ENCODE measurements at places on chromosomes 7 and 10. TPM values are rescaled to one million over a fixed set of nuclear protein-coding genes. Genes with fewer than 3 reads are reported as not detected.
A peak's percentile ranks its signal among the peaks of the same experiment; 100 is the strongest.

GHRHR gene
- not detected for total RNA-seq

NEURL1 gene
- not detected for total RNA-seq

CCDC172 gene
- total RNA-seq: not detected

CALHM1 gene
- total RNA-seq: not detected

CAV1 gene
- total RNA-seq: 156 TPM

GSTO2 gene
- not detected for total RNA-seq

DNA sequence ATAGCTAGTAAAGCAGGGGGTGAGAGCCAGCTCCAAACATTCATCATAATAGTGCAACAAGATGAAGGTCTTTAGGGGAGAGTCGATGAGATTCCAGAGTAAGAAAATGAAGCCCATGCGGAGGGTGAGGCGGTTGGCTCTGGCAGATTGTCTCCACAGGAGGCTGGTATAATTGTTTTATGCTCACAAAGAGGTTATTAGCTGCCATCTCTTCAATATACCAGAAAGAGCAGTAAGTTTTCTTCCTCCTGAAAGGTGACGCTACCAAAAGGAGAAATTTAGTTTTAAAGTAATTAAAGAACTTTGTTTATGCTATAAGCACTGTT lies 59.2 kb upstream of the KCNIP2 start:
- no peak for DNase-seq
- no peak overlapping the region for H3K4me3 ChIP-seq
- H3K27ac ChIP-seq: no peak overlapping the region
- no peaks in the 10 kb centered on the region for H3K36me3 ChIP-seq
- no peaks in the 10 kb centered on the region for H3K27me3 ChIP-seq
- no peaks in the 10 kb centered on the region for H3K4me1 ChIP-seq

- H3K36me3 ChIP-seq: no peaks in the 10 kb centered on the region
- no peaks in the 10 kb centered on the region for H3K4me1 ChIP-seq
Measured at GRCh38 chr10:71010730-71011129, 122.4 kb upstream of the PCBD1 start.

DNA sequence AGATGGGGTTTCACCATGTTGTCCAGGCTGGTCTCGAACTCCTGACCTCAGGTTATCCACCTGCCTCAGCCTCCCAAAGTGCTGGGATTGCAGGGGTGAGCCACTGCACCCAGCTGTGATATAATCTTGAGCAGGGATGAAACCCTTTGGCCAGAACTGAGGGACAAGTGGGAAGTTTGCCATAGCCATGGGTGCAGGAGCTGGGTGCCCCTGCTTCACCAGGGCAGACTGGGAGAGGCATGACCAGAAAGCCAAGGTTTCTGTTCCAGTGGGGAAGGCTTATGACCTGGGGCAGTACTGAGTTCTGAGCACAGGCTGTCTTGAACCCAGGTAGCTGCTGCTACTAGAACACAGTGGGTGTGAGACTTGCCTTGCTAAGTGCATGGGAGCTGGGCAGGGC lies 40.5 kb upstream of the CDK13 start:
- H3K36me3 ChIP-seq: no peaks in the 10 kb centered on the region
- H3K4me3 ChIP-seq: no peak overlapping the region

GRCh38 chr7:137335814-137336213 lies 7.7 kb downstream of the PTN start:
- no peak for DNase-seq
- H3K27ac ChIP-seq: no peak overlapping the region
- no peaks in the 10 kb centered on the region for H3K36me3 ChIP-seq
- no peaks in the 10 kb centered on the region for H3K4me1 ChIP-seq

GRCh38 chr7:7416031-7416858 lies 119.4 kb downstream of the COL28A1 start:
- no peaks in the 10 kb centered on the region for H3K4me1 ChIP-seq
- H3K4me3 ChIP-seq: no peak overlapping the region
- H3K27me3 ChIP-seq: no peaks in the 10 kb centered on the region
- no peak overlapping the region for H3K27ac ChIP-seq

DNA sequence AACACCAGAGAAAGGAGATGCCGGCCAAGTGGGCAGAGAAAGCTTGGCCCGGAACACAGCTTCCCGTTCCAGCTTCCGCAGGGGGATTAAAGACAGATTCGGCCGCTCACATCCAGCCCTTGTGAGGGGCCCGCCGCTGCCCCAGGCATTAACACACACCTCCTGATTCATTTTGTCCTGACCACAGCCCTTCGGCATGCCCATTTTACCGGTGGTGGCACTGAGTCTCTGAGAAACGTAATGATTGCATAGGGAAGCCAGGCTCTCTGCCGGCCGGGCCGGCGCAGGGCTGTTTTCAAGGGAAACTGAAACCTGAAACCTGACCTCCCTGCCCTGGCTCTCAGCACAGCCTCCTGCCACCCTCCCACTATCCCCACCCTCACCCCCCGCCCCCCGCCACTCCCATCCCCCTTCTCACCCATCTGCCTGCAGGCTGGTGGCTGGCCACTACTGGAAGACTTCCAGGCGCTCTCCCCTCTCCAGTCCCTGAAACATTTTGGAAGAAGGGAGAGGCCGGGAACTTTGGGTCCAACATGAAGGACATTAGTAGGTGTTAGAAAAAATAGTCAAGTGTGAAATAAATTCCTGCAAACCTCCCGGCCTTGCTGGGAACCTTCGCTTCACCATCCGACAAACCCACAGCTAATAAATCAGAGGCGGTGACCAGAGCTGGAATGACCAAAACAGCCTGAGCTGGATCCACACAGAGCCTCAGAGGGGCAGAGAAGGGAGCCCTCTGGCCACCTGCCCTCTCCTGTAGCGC lies 83.5 kb upstream of the CUX1 start:
- H3K4me1 ChIP-seq: peaks cover 6% of the 10 kb centered on the region
- H3K27ac ChIP-seq: peak overlapping the region; percentile 32
- peak overlapping the region; percentile 52 for H3K4me3 ChIP-seq
- no peaks in the 10 kb centered on the region for H3K36me3 ChIP-seq
- no peak for DNase-seq

DNA sequence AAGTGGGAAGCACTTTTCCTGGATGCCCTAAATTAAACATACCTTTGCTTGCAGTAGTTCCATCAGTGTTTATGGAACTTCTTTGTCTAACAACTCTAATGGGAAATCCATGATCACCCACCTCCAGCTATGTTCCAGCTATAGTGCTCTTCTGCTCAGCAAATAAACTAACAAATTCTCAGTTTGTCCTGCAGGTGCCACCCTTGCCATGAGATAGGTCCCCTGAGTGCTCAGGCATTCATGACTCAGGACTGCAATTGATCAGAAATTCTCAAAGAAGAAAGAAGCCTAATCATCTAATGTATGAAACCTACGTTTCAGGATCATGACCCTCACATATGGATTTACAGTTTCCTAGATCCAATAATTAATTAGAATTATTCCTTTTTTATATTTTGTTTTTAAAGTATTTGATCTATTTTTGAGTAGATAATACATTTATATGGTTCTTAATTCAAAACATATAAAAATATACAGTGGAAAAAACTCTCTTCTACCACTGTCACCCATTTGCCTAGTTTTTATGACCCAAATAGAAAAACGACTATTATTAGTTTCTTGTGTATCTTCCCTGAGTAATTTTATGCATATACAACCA lies 48.7 kb upstream of the DYNC1I1 start:
- H3K4me3 ChIP-seq: no peak overlapping the region
- no peak for DNase-seq
- H3K4me1 ChIP-seq: no peaks in the 10 kb centered on the region
- H3K36me3 ChIP-seq: no peaks in the 10 kb centered on the region

DNA sequence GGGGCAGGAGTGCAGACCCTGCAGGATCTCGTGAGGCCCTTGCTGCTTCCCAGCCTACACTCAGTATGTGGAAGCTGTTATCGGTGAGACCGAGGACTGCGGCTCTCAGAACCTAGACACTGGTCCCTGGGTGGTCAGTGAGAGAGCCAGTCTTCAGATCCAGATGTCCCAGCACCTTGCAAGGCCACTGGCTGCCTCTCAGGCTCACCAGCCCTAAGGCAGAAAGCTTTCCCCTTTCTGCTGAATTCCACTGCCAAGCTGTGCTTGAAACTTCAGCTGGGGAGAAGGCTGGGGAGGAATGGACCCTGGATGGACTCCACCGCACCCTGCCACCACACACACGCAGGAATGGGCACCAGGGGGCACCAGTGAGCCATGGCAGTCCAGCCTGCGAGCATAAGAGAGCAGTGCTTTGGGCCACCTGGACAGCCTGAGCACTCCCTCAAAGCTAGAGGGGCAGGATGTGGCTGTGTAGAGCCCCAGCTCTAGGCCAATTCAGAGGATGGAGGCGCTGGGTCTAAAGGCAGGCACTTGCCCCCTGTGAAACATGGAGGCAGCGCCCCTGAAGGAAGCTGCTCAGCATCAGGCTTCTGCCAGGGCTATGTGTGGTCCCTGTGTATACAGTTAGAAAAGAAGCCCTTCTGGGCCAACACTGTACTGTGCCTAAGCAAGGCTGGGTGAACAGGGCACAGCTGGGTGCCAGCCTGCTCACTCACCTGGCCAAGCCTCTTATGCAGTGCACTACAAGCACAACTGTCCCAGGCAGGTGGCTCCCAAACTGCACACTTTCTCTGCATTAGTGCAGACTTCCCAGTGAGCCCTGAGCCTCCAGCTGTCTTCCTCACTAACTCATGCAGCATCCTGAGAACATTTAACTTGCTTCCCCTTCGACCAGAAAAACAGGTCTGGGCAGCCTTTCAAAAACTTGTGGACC lies 21.6 kb downstream of the TMEM72 start:
- DNase-seq: peak; percentile 56
- no peaks in the 10 kb centered on the region for H3K36me3 ChIP-seq
- H3K4me3 ChIP-seq: no peak overlapping the region
- peaks cover 4% of the 10 kb centered on the region for H3K4me1 ChIP-seq
- peak overlapping the region; percentile 7 for H3K27ac ChIP-seq
- no peaks in the 10 kb centered on the region for H3K27me3 ChIP-seq

GRCh38 chr7:116512520-116513188 lies 12.2 kb upstream of the CAV1 start:
- H3K27me3 ChIP-seq: no peaks in the 10 kb centered on the region
- peaks cover 8% of the 10 kb centered on the region for H3K36me3 ChIP-seq
- H3K27ac ChIP-seq: peak overlapping the region; percentile 78
- DNase-seq: no peak
- H3K4me1 ChIP-seq: peaks cover 9% of the 10 kb centered on the region
- H3K4me3 ChIP-seq: peak overlapping the region; percentile 49

DNA sequence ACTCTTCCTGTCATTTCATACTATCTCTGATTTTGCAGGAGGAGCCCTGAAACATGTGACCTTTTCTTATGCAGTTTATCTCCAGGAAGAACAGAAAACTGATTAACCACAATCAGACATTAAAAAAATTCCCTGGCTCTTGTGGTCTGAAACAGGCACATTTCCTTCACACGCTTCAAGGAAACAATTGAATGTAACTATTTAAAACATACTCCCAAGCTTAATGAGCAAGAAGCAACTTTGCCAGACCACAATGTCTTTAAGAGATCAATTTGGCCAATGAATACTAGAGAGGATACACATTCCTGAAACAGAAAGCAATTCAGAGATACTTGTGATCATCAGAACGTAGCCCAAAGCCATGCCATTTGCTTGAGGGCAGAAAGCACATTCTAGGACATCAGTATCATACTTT lies 65.8 kb downstream of the PIP4K2A start:
- no peaks in the 10 kb centered on the region for H3K27me3 ChIP-seq
- H3K27ac ChIP-seq: peak overlapping the region; percentile 45
- no peak overlapping the region for H3K4me3 ChIP-seq

DNA sequence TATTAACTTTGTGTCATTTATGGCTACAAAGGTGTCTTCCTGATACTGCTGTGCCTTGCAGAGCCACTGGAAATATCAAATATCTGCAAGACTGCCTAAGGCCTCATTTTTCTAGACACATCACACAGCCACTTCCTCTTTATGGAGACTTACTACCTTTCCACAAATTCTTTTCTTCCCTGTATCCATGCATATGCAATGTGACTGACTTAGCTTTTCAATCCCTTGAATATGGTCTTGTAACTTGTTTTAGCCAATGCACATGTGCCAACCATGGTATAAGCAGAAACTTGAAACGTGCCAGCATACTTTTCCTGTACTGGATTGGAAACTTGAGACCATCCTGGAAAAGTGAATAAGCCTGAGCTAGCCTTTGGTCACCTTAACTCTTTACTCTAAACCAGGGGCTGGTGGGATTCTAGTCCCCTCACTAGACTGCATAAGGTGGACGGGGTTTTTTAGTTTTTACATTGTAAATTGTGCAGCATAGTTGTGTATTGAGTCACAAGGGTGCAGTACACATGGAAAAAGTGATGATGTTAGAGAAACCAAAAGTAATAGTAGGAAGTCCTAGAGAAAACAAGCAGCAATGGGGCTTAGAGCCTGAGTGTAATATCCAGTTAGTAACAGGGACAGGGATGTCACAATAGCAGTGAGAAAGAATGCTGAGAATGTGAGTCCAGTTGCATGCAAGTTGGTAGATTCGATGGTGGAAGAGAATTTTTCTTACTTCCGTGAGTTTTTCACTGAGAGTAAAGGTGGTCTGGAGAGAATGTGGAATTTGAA lies 879.5 kb downstream of the SORCS1 start:
- H3K36me3 ChIP-seq: no peaks in the 10 kb centered on the region
- H3K27ac ChIP-seq: no peak overlapping the region
- H3K27me3 ChIP-seq: no peaks in the 10 kb centered on the region
- H3K4me3 ChIP-seq: no peak overlapping the region
- H3K4me1 ChIP-seq: no peaks in the 10 kb centered on the region

- peaks cover 24% of the 10 kb centered on the region for H3K4me1 ChIP-seq
- peak overlapping the region; percentile 86 for H3K27ac ChIP-seq
- DNase-seq: no peak
Measured at GRCh38 chr10:10829576-10829975, 188.1 kb upstream of the CELF2 start.

DNA sequence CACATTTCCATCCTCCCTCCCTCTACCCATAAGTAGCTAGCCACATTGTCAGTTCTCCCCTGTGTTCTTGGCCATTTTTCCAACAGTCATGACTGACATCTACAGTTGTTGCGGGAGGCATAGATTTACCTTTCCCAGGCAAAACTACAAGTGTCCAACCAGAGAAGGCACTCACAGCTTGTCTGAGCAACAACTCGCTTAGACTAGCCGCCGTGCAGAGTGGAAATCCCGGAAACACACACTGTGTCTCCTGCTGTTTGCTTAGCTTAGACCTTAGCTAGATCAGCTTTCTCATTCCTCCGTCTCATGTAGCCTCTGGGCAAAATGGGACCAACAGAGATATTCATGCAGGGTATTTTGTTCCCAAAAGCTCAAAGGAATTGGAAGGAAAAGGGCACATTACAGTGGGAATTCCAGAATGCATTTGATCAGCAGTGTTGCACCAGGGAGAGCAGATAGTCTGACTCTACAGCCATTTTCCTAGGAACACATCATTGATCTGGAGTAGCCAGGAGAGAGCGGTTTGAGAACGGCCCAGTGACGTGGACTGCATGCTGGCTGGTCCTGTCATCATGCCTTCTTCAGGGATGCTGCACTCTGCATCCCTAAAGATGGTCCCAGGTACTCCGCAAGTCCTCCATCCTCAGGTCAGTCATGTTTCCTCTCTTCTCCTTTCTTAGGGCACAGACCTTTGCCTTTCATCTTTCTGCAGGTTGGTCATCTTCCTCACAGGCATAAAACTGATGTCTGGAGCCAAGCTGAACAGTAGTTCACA lies 89.4 kb downstream of the C10orf90 start:
- no peak overlapping the region for H3K4me3 ChIP-seq
- no peak for DNase-seq
- no peaks in the 10 kb centered on the region for H3K27me3 ChIP-seq
- H3K36me3 ChIP-seq: no peaks in the 10 kb centered on the region
- H3K27ac ChIP-seq: no peak overlapping the region
- H3K4me1 ChIP-seq: no peaks in the 10 kb centered on the region

- H3K36me3 ChIP-seq: no peaks in the 10 kb centered on the region
- no peak for DNase-seq
- no peak overlapping the region for H3K27ac ChIP-seq
- no peaks in the 10 kb centered on the region for H3K27me3 ChIP-seq
- no peak overlapping the region for H3K4me3 ChIP-seq
Measured at GRCh38 chr10:36026656-36027390, 384.7 kb upstream of the FZD8 start.
